Stimulated activated CD8-positive, alpha-beta memory T cell treated with anti-CD3 and anti-CD28 coated beads, Interleukin-4, amount 100 ng/mL, for 1 hour (primary cell): ENCODE measurements at places on chromosomes 12 and 14.

GRCh38 chr12:113724794-113725556 lies 241.2 kb downstream of the RBM19 start:
- DNase-seq: no peak

GRCh38 chr14:23379366-23380196 lies 2.7 kb downstream of the CMTM5 start:
- DNase-seq: peak; percentile 39

GRCh38 chr12:49622501-49623141 lies 740 bp upstream of the PRPF40B start:
- peak; percentile 8 for DNase-seq

DNA sequence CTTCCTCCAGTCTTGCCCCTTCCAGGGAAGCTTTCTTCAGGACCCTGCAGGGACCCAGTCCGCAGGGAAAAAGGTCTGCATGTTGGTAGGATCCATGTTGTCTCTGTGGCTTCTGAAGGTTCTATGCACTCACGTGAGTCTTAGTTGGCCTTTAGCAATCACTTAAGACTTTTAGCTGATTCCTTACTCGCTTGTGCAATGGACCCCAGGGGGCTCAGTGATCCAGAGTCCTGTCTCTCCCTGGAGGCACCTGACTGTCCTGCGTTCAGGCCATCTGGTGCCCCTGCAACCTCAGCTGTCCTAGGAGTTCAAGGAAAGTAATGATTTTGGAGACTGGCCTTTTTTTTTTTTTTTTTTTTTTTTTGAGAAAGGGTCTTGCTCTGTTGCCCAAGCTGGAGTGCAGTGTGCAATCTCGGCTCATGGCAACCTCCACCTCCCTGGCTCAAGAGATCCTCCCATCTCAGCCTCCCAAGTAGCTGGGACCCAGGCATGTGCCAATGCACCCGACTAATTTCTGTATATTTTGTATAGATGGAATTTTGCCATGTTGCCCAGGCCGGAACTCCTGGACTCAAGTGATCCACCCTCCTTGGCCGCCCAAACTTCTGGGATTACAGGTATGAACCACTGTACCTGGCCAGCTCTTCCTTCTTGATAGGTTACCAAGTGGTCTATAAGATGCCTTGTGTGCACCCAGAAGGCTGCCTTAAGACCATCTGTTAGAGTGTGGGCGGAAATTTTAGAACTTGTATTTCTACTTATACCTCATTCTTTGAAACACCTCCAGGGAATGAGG lies 4.6 kb downstream of the IFI27L2 start:
- DNase-seq: no peak

DNA sequence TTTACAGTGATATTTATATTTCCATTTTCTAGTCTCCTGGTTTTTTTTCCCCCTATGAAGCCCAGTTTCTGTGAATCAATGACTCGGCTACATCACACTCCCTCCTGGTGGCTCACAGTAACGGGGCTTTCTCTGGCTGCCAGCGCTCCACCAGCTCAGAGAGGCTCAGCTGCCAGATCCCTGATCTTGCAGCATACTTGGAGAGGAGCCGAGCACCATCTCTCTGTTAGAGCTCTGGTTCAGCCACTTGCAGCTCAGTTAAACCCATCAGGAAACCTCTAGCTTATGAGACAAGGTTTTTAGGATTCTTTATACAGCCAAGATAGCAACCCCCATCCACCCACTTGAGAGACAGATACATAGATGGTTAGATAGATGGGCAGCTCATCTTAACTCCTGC lies 74.6 kb downstream of the CIT start:
- no peak for DNase-seq
